ENCODE measurements at places on chromosomes 7 and 10.

DNA sequence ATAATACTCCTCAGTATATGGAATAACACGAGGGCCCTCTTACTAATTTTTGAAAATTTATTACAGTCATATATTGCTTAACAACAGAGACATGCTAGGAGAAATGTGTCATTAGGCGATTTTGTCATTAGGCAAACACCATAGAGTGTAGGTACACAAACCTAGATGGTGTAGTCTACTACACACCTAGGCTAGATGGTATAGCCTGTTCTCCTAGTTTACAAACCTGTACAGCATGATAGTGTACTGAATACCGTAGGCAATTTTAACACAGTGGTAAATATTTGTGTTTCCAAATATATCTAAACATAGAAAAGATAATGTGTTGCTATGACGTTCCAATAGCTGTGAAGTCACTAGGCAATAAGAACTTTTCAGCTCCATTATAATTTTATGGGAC, 12.8 kb downstream of the OR2F1 start:
- DNase-seq, result no peak

DNA sequence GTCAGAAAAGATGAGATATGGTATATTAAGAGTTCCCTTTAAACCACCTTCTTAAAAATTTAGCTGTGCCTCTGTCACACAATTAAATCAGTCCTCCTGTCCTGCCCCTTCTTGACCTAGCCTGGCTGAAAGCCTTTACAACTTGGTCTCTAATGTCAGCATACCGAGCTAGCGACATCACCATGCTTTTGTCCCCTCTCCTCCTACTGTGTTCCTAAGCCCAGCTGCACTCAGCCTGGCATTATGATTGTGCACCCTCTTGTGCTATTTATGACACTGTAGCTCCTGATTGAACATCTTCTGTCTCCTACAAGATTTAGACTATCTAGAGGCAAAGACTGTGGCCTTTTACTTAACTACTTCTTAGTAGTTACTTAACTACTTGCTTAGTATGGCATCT, 29.2 kb downstream of the TDRD1 start:
- DNase-seq, result no peak

- DNase-seq, result no peak
Measured at GRCh38 chr10:31299119-31299518, 19.9 kb upstream of the ZEB1 start.

DNA sequence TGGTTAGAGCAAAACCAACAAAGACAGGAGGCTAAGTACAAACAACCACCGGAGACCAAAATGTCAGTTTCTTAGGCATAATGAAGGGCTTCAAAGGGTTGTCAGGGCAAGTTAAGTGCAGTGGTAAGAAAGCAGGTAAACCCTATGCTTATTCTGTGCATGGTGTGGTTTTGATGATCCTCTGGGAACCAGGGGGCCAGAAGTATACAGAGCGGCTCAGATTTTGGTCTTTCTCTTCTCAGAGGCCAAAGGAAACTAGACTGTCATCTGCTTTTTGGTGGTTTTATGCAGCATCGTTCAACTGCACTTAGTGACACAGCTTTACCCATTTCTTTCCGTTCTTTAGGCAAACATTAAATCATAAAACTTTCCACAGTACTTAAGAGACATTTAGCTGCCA, 332.7 kb upstream of the CELF2 start:
- no peak for DNase-seq

GRCh38 chr7:85185424-85186082, 1.3 kb downstream of the SEMA3D start:
- DNase-seq, result no peak

- DNase-seq, result no peak
Measured at GRCh38 chr7:116500078-116500853, 728 bp downstream of the CAV2 start.

DNA sequence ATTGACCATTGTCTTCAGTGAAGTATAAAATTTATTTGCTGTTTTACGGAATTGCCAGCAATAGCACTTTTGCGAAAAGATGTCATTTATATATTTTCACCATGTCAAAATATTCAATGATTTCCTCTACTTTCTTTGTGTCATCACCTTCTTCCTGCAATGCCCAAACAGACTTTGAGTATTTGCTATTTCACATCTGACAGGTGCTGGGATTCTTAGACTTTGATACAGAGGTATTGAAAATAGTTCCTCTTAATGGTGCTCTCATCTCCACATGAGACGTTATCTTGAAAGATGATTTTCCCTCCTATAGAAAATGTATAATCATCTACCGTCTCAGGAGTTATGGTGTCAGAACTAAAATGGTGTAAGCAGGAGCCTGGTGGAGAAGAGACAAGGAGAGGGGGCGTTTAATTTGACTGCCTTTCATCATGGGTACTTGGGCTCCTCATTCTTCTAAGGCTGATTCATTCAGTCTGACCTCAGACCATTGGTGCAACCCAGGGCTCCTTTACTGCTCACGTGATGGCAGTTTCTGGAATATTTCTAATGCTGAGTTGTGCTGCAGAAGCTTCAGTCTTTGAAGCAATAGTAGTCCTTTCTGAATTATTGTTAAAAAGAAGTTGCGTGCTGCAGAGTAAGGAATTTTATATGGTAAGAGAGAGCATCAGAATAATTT, 404.6 kb downstream of the PHTF2 start:
- no peak for DNase-seq

- no peak for DNase-seq
Measured at GRCh38 chr10:59273445-59273844, 88.9 kb downstream of the FAM13C start.

DNA sequence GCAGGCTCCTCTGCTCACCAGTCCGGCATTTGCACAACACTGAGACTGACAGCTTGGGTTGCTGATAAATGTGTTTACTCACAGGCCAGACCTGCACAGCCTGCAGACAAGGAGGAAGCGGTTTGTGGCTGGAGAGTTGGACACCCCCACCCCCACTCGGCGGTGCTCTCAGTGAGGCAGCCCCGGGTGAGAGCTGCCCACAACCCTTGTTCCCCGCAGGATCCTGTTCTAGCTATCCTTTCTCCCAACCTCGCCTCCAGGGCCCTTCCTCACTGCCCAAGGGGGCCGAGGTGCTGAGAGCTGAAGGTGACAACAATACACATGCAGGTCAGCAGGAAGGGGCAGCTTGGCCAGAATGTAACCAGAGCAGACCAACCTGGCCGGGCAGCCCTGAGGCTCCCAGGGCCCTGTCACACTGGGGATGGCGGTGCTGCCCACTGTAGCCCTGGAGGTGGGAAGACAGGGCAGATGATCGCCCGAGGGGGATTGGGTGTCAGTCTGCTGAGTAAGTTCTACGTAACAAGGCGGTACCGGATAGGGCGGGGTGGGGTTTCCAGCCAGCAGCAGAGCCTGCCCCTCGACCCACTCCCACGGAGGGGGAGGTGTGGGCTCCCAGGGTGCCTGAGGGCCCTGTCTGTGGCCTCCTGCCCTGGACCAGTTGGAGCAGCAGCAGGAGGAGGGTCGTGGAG, 2.1 kb upstream of the ADAM8 start:
- no peak for DNase-seq
